Karpas-422 (cell line): ENCODE measurements at places on chromosomes 6 and 20. TPM values are rescaled to one million over a fixed set of nuclear protein-coding genes. Genes with fewer than 3 reads are reported as not detected.

CCDC170 gene
- not detected in 2 replicates for total RNA-seq

PLEKHG1 gene
- 69.0 and 92.4 TPM in 2 replicates for total RNA-seq

NKX2-2 gene
- not detected in 2 replicates for total RNA-seq

KIFC1 gene
- 37.8 and 42.8 TPM in 2 replicates for total RNA-seq

CRISP3 gene
- not detected in 2 replicates for total RNA-seq

PSMB1 gene
- total RNA-seq: 208 and 309 TPM in 2 replicates

GRCh38 chr20:19976595-19977372 is 40.4 kb upstream of the NAA20 start:
- DNase-seq: no peak

DNA sequence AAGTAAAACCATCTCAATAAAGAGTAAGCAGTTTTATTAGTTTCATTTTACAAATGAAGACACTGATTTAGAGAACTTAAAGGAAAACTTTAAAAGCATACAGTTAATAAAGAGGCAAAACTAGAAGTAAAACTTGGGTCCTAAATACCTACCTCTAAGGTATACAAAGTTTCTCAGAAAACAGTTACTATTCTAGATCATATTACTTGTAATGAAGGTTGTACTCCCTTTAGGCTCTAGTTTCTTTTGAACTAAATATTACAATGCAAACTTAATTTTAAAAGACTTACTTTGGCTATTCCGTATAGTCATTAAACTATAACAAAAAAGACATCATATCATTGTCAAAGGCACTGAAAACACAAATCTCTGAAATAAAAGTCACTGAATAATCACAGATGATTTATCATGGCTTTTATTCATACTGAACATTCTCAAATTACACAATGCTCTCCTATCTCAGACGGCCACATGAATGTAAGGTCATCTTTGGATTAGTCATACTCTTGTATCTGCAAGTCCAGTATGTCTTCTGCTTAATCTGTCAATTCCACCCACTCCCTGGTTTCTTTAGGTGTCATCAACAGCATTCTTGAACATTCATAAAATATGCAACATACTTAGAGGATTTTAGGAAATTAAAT is 361.6 kb upstream of the RUNX2 start:
- no peak for DNase-seq

- DNase-seq: no peak
Measured at GRCh38 chr6:53048431-53049195, 16.6 kb upstream of the FBXO9 start.

- no peak for DNase-seq
Measured at GRCh38 chr6:11263291-11263775, 30.9 kb upstream of the NEDD9 start.

DNA sequence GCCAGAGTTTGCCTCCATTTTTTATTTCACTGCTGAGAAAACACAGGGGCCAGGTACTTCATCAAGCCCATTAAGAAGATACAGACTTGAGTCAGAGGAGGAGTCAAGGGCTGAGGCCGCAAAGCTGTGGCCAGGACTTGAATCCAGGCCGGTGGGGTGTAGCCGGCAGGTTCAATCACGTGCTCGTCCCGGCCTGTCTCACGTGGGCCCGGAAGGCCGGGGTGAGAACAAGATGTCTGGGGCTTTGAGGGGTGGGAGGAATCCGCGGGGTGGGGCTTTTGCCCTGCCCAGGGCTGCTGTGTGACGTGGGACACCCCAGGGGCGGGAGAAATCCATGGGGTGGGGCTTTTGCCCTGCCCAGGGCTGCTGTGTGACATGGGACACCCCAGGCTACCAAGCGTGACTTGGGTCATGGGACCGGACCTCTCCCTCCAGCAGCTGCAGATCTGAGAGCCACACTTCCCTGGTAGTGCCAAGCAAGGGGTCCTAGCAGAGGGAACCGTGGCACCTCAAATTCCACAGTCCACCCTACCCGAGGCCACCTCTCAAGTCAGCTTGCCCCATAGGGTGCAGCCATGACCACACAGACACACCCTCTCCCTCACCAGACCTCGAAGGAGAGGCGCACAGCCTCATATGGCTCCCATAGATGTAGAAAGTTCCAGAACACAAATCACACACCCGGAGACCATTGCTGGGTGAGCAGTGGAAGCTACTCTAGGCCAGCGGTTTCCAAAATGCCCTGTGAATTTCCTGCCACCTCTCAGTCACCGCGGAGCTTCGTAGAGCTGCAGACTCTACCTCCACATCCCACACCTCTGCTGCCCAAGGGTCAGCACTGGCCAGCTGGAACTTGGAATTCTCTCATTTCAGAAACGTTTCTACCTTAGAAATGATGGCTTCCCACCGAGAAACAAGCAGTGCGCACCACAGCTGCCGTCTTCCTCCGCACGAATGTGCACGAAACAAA is 156.1 kb downstream of the DLL1 start:
- DNase-seq: no peak

- no peak for DNase-seq
Measured at GRCh38 chr20:48455651-48456365, 372.0 kb downstream of the PREX1 start.

GRCh38 chr20:64069614-64070243 is 6.7 kb downstream of the TCEA2 start:
- peak; percentile 76 for DNase-seq

GRCh38 chr6:51626391-51626790 is 461.0 kb downstream of the PKHD1 start:
- DNase-seq: no peak

DNA sequence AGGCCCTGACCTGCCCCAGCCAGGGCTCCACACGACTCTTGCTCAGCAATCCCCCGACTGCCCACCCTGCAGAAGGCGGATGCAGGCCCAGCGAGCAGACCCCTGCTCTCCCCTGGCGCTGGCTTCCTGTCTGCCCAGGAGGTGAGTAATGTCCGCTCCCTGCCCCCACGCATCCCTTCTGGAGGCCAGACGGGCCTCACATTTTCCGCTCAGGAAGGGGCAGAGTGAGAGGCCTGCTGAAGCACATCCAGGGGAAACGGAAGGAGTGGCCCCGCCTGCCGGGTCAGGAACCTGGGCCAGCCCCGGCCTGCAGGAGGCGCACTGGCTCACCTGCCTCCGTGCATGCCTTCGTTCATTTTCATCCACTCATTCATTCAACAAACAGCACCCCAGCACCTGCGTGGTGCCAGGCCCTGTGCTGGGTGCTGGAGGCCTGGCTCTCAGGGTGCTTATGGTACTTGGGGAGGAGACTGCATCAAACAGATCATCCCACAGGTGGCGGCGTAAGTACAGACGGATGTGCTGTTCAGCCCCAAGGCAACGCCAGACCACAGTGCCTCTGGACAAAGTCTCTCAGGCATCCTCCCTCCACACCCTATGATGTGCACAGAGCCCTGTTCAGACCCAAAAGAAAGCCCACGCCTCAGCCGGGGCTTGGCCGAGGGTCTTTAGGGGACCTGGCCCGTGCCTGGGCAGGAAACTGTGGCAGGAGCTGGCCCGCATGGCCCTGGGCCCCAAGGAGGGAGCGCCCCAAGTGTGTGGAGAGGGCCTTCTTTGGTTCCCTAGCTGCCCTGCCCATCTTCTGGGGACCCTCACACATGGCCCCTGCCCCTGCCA is 112.1 kb downstream of the ASXL1 start:
- DNase-seq: peak; percentile 80

GRCh38 chr6:118529756-118530155 is 18.3 kb upstream of the PLN start:
- no peak for DNase-seq

DNA sequence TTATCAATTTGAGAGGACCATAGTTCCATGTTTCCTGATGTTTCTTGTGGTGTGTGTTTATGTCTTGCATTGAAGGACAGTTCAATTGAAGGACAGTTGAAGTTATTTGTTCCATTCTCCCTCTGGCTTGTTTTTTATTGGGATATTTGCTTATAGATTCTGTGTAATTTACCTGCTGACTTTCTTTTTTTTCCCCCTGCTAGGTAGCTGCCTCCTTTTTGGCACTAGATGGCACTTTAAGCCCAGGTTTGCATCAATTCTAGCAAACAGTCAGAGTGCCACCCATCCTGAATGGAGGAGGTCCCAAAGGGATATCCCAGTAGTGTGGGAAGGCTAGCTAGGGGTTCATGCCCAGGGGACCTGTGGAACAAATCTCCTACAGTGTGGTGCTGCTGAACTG is 78.1 kb downstream of the CFAP61 start:
- peak; percentile 64 for DNase-seq

DNA sequence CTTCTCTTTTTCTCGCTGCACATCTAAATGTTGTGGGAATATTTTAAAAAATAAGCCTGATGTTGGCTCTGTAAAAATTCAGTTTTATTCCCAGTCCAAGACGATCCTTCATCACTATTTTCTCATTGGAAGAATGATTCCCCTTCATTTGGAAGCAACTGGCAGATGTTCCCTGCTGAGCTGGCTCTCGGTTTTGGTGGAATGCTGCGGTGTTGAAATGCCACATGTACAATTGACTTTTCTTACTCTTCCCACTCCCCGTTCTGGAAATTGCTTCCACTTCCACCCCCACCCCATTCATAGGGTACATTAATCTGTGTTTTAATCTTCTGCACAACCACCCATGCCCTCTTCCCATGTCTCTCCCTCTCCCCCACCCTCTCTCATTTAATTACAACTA is 496.3 kb upstream of the MAP3K7 start:
- DNase-seq: no peak
